ENCODE measurements at places on chromosomes 12 and 14. TPM values are rescaled to one million over a fixed set of nuclear protein-coding genes. Genes with fewer than 3 reads are reported as not detected.

The RFX4 gene
- not detected for total RNA-seq

The PZP gene
- total RNA-seq, result not detected

The AQP6 gene
- not detected for total RNA-seq

The OTUB2 gene
- total RNA-seq, result 0.22 TPM

The C1S gene
- total RNA-seq, result 447 TPM

The PNP gene
- total RNA-seq, result 27.3 TPM

The PTPRR gene
- total RNA-seq, result 1.5 TPM

The OAS1 gene
- total RNA-seq, result 27.5 TPM

The PTGDR gene
- total RNA-seq, result 2.0 TPM

The CCDC177 gene
- not detected for total RNA-seq

The PRDM4 gene
- total RNA-seq, result 21.7 TPM

The CCDC175 gene
- not detected for total RNA-seq

The PTPN6 gene
- total RNA-seq, result 9.6 TPM

The GPR135 gene
- total RNA-seq, result 8.2 TPM

The PRKAG1 gene
- total RNA-seq, result 67.4 TPM

The ZC3H10 gene
- 3.4 TPM for total RNA-seq

The LRP1-AS gene
- total RNA-seq, result not detected

Data from subcutaneous adipose tissue (tissue), 4 donors.